Kidney glomerular epithelial cell (primary cell): ENCODE measurements at places on chromosomes 5 and 9.

DNA sequence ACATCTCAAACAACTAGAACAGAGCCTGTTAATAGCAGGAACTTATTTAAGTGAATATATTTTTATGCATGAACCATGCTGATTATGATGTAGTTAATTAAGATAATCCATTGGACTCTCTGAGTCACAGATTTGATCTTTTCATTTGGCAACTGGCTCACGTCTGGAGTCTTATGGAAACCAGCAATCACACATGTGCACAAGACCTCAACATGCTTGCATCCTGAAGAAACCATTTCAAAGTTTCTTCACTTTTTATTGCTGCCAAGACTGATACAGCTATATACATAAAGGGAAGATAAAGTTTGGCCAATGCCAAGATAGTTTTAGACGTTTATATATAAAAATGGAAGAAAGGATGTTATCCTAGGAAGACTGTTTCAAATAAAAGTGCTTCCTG is 13.3 kb upstream of the C9 start:
- DNase-seq: no peak

DNA sequence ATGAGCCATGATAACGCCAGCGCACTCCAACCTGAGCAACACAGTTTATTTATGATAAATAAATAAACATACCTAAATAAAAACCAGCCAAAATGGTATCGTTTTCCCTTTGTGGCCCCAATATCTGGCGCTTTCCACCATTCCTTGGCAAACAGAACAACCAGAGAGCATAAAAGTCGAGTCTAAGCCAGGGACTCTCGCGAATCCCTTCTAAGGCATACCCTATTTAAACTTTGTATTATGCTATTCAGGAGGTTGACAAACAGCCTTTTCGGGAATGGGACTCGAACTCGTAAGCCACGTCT is 386 bp upstream of the MATR3 start:
- DNase-seq: no peak

GRCh38 chr5:138981586-138981985 is 106.5 kb upstream of the LRRTM2 start:
- DNase-seq: no peak

GRCh38 chr9:106953174-106953573 is 90.2 kb downstream of the ZNF462 start:
- peak; percentile 91 for DNase-seq

- DNase-seq: no peak
Measured at GRCh38 chr9:135211524-135211890, 124.0 kb downstream of the OLFM1 start.
